ENCODE measurements at places on chromosomes 16 and 17. TPM values are rescaled to one million over a fixed set of nuclear protein-coding genes. Genes with fewer than 3 reads are reported as not detected.

DNA sequence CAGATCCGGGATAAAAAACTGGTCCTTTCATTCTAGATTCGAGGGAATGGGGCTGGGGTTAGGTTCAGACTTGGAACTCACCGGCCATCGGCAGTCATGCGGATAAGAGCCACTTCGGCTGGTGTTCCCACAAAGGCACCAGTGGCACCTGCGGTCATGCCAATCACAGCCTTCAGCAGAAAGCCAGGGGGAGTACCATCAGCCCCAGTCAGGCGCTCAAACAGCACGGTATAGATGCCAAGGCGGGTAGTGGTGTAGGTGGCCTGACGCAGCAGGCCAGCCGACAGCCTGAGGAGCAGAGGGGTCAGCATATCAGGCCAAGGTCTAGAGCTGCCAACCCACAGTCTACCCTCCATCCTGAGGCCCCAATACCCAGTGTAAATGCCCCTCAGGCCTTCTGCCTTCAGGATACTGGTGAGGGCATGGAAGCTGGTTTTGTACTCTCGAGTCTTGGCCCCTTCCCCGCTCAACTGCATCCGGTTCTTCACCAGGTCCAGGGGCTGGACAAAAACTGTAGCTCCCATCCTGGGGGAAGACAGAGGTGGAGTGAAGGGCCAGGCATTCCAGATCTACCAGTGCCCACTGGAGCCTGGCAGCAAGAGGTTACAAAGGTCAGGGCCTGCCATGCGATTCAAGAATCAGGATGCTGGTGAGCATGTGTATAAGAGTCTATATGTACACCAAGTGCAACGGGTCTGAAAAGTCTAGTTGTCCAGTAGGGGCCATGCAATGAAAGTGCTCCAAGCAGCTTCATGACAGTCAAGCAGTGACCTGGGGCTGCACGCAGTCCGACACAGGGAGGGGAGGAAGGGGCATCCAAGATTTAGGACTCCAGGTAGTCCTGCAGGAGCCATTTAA lies 929 bp downstream of the SLC25A11 start:
- DNase-seq: no peak
- H3K4me3 ChIP-seq: peak overlapping the region; percentile 97
- peaks cover 66% of the 10 kb centered on the region for H3K4me1 ChIP-seq
- H3K36me3 ChIP-seq: peaks cover 60% of the 10 kb centered on the region
- H3K27me3 ChIP-seq: peaks cover 4% of the 10 kb centered on the region

- no peaks in the 10 kb centered on the region for H3K27me3 ChIP-seq
- H3K36me3 ChIP-seq: peaks cover 31% of the 10 kb centered on the region
- peaks cover 78% of the 10 kb centered on the region for H3K4me1 ChIP-seq
- no peak overlapping the region for H3K4me3 ChIP-seq
- no peak for DNase-seq
These were observed 65.7 kb downstream of the MPRIP start for GRCh38 chr17:17107891-17108431.

- no peak overlapping the region for H3K27ac ChIP-seq
- H3K4me3 ChIP-seq: no peak overlapping the region
- H3K36me3 ChIP-seq: no peaks in the 10 kb centered on the region
- peaks cover 16% of the 10 kb centered on the region for H3K27me3 ChIP-seq
- no peaks in the 10 kb centered on the region for H3K4me1 ChIP-seq
- DNase-seq: no peak
These were observed 50.6 kb downstream of the CNGB1 start for GRCh38 chr16:57920215-57920879.

DNA sequence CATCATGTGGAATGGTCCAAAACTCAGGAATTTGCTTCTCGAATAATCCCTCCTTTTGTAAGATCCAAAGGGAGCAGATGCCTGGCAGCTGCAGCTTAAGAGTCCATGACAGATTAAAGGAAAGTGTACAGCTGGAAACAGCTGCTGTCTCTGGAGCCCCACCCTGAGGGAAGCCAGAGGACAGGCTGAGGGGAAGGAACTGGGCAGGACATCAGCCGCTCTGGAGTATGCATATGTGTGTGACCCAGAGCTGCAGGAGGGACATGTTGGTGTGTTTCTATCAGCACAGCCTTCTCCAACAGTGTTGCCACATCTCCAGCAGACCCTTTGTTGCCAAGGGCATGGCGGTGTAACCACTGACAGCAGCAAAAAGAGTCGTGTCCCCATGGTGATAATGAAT lies 46.2 kb downstream of the CYB561 start:
- H3K4me3 ChIP-seq: no peak overlapping the region
- no peak for DNase-seq
- H3K4me1 ChIP-seq: peaks cover 14% of the 10 kb centered on the region
- H3K27ac ChIP-seq: no peak overlapping the region

- H3K27ac ChIP-seq: peak overlapping the region; percentile 96
- H3K36me3 ChIP-seq: peaks cover 68% of the 10 kb centered on the region
- H3K4me1 ChIP-seq: peaks cover 56% of the 10 kb centered on the region
- peak overlapping the region; percentile 97 for H3K4me3 ChIP-seq
These were observed 616 bp downstream of the SRSF2 start for GRCh38 chr17:76736349-76737081.

- no peak for DNase-seq
- peaks cover 18% of the 10 kb centered on the region for H3K36me3 ChIP-seq
These were observed 4.8 kb downstream of the ADAP2 start for GRCh38 chr17:30926516-30926915.

GRCh38 chr17:49031965-49032928 lies 35.1 kb downstream of the IGF2BP1 start:
- DNase-seq: no peak
- H3K4me3 ChIP-seq: no peak overlapping the region
- H3K27me3 ChIP-seq: peaks cover 6% of the 10 kb centered on the region
- H3K4me1 ChIP-seq: peaks cover 6% of the 10 kb centered on the region

- no peak for DNase-seq
- H3K4me1 ChIP-seq: no peaks in the 10 kb centered on the region
- H3K36me3 ChIP-seq: no peaks in the 10 kb centered on the region
- peaks cover 7% of the 10 kb centered on the region for H3K27me3 ChIP-seq
- no peak overlapping the region for H3K27ac ChIP-seq
These were observed 13.9 kb downstream of the KIAA0513 start for GRCh38 chr16:85041219-85042166.

DNA sequence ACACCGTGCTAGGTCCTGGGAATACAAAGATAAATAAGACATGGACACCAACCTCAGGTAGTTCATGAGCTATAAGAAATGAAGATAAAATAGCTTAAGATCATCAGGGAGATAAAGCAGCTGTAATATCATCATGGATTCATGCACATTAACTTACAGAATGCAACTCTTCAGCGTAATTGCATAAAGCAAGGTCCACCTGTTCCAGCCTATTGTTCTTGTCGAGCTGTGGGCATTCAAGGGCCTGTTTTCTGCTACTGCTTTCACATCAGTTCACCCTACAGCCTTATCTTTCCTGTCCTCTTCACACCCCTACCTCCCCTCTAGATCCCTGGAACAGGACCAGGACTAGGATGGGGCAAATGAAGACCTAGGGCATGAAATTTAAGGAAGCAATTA lies 133.9 kb downstream of the SPACA3 start:
- no peak for DNase-seq
- no peaks in the 10 kb centered on the region for H3K4me1 ChIP-seq
- H3K36me3 ChIP-seq: no peaks in the 10 kb centered on the region
- no peak overlapping the region for H3K27ac ChIP-seq

- no peaks in the 10 kb centered on the region for H3K27me3 ChIP-seq
- no peak overlapping the region for H3K4me3 ChIP-seq
- peaks cover 13% of the 10 kb centered on the region for H3K4me1 ChIP-seq
- H3K36me3 ChIP-seq: peaks cover 5% of the 10 kb centered on the region
- no peak overlapping the region for H3K27ac ChIP-seq
These were observed 82.9 kb downstream of the PITPNC1 start for GRCh38 chr17:67459985-67460384.

DNA sequence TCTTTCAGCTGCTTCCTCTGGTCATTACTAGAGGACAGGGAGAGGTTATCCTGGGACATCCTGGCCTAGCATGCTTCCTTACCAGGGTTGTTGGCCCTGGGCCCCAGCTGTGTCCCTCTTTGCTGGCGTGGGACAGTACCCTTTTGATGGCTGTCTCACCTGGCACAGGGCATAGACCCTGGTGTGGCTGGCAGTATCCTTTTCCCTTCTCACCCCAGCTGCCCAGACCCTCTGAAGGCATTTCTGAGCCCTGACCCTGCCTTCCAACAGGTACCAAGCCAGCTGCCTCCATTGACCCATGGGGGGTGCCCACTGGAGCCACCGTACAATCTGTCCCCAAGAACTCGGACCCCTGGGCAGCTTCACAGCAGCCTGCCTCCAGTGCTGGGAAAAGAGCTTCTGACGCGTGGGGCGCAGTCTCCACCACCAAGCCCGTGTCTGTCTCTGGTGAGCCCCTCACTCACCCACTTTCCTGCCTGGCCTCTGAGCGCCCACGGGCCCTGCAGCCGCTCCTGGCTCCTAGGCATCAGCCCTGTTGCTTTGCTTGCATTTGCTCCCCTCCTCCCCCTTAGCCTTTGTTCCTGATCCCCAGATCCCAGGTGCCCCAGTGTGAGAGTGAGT lies 34.0 kb downstream of the B9D1 start:
- no peaks in the 10 kb centered on the region for H3K27me3 ChIP-seq
- H3K4me3 ChIP-seq: no peak overlapping the region
- no peak overlapping the region for H3K27ac ChIP-seq

DNA sequence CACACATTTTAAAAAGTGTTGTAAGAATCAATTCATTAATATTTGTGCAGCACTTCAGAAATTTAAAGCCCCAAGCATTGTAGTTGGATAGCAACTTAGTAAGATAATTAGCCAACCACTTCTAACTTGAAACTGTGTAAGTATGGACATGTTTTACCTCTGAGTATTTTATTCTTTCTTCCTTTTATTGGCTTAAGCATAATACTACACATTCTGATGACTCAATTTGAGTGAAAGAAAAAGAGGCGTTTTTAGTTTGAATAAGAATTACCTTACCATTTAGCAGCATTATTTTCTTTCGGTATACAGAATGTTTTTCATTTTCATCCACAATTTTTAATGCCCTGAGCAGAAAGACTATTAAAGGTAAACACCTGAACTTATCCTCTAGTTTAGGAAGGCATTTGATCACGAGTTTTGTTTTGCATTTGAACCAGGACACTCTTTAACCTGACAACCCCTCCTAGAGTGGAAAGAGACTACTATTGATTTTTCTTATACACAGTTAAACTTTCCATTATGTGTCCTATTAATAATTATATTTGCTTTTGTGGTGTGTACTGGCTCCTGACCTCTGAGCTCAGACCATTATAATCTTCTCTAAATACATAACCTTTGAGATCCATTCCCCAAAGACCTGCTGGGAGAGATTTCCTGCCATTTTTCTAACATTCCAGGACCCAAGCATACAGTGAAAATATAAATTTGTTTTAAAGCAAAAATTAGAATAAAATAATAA lies 9.2 kb downstream of the NACA2 start:
- no peak for DNase-seq
- H3K27ac ChIP-seq: no peak overlapping the region
- no peaks in the 10 kb centered on the region for H3K4me1 ChIP-seq
- H3K27me3 ChIP-seq: peaks cover 21% of the 10 kb centered on the region
- no peaks in the 10 kb centered on the region for H3K36me3 ChIP-seq
- no peak overlapping the region for H3K4me3 ChIP-seq

DNA sequence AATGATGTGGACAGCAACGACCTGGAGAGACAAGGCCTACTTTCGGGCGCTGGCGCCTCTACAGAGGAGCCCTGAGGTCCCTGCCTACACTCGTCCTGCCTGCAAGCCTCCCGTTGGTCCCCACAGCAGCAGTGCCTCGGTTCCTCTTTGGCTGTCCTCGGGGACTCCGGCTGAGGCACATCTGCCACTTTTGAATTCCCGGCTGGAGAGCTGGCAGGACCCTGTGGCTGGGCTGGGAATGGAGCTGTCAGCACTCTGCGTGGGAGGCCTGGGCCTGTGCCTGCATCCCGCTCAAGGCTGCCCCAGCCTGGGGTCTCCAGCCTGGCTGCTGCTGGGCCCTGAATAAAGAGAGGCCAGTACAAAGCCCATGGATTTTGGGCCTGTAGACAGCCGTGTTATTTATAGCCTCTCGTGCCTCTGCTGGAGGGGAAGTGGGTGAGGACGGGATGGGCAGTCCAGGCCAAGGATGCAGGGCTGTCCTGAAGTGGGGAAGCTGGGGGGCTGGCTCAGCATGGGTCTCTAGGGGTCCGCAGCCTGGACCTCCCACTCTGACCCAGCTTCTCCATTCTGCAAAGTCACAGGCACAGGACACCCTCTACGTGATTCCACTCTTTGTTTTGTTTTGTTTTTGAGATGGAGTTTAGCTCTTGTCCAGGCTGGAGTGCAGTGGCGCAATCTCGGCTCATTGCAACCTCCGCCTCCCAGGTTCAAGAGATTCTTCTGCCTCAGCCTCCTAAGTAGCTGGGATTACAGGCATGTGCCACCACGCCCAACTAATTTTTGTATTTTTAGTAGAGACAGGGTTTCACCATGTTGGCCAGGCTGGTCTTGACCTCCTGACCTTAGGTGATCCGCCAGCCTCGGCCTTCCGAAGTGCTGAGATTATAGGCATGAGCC lies 10.6 kb upstream of the SPNS2 start:
- H3K4me1 ChIP-seq: peaks cover 30% of the 10 kb centered on the region
- H3K27ac ChIP-seq: no peak overlapping the region
- H3K36me3 ChIP-seq: no peaks in the 10 kb centered on the region
- H3K4me3 ChIP-seq: no peak overlapping the region
- peaks cover 2% of the 10 kb centered on the region for H3K27me3 ChIP-seq

- peaks cover 62% of the 10 kb centered on the region for H3K36me3 ChIP-seq
- H3K27me3 ChIP-seq: no peaks in the 10 kb centered on the region
These were observed 18.6 kb downstream of the FLOT2 start for GRCh38 chr17:28878981-28879380.

GRCh38 chr16:52967744-52968143 lies 85.0 kb downstream of the CHD9NB start:
- peaks cover 11% of the 10 kb centered on the region for H3K27me3 ChIP-seq
- no peaks in the 10 kb centered on the region for H3K36me3 ChIP-seq
- H3K4me3 ChIP-seq: no peak overlapping the region
- no peak overlapping the region for H3K27ac ChIP-seq

- DNase-seq: no peak
- H3K36me3 ChIP-seq: peaks cover 10% of the 10 kb centered on the region
- no peak overlapping the region for H3K4me3 ChIP-seq
These were observed 41.1 kb downstream of the TNRC6C start for GRCh38 chr17:77999413-78000173.

GRCh38 chr16:23279721-23280153 lies 22.4 kb upstream of the SCNN1B start:
- H3K4me1 ChIP-seq: no peaks in the 10 kb centered on the region
- H3K36me3 ChIP-seq: no peaks in the 10 kb centered on the region
- H3K4me3 ChIP-seq: no peak overlapping the region
- no peak overlapping the region for H3K27ac ChIP-seq
- H3K27me3 ChIP-seq: peaks cover 44% of the 10 kb centered on the region

Gene SLC13A5
- total RNA-seq: not detected

Gene MMP15
- 0.60 TPM for total RNA-seq

Gene NPW
- 1.5 TPM for total RNA-seq

Gene ACSM2A
- not detected for total RNA-seq

Gene KRTAP17-1
- not detected for total RNA-seq

Gene NCBP3
- 49.5 TPM for total RNA-seq

Measured in activated B cell treated with CpG ODN at 0.5 μM for 24 hours (primary cell).